ENCODE measurements at places on chromosomes 2 and 18.
A peak's percentile ranks its signal among the peaks of the same experiment; 100 is the strongest.

GRCh38 chr18:41809652-41810051 lies 145.4 kb upstream of the PIK3C3 start:
- DNase-seq, result no peak

- no peak for DNase-seq
Measured at GRCh38 chr2:96146881-96147592, 1.8 kb upstream of the DUSP2 start.

- DNase-seq, result peak; percentile 5
Measured at GRCh38 chr2:48600204-48600813, 17.3 kb upstream of the GTF2A1L start.

DNA sequence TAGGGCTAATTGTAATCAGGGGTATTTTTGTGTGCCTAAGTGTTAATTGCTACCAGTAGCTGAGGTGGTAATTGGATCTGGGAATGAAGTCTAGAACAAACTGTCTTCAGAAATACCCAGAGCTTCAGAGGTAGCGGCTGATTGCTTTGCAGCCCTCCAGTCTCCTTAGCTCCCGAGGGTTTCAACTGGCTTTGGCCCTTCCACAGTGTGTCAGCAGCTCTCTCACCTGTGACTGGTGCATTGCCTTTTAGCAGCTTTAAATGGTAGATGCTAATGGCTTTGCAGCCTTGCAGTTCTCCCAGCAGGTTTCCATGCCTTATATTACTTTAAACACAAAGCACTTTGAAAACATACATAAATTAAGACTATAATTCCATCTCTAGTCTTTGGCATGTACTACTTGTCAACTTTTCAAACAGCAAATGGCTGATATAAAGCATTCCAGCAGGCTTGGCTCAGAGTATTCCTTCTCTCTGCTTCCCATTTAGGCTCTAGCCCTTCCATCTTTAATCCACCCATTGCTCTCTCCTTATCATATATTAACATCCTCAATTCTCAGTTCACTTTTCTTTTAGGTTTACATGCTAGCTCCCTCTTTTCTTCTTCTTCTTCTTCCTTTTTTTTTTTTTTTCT lies 156.4 kb upstream of the GALNT13 start:
- DNase-seq, result no peak

DNA sequence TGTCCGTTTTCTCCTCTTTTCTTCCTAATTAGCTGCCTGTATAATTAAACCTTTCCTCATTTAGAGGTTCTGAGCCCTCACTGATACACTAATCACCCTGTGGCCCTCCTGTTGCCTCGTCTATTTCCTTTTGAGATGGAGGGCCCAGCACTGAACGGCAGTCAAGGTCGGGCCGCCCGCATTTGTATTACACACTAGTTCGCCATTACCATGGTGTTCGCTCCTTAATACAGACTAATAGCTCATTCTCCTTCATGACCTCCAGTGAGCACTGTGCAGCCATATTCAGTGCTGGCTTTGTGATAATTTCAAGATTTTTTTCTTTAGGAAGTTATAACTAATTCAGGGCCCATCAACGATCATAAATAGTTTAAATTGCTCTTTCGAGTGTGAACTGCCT lies 64.1 kb downstream of the SLC4A3 start:
- no peak for DNase-seq

DNA sequence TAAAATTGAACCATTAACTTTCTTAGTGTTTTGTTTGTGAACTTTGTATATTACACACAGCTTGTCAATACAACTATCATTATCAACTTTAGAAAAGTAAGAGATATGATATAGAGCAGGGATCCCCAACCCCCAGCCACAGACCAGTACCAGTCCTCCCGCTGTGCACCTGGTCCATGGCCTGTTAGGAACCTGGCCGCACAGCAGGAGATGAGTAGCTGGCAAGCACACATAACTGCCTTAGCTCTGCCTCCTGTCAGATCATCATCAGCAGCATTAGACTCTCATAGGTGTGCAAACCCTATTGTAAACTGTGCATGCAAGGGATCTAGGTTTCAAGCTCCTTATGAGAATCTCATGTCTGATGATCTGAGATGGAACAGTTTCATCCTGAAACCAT lies 491.0 kb upstream of the NXPH2 start:
- no peak for DNase-seq

- no peak for DNase-seq
Measured at GRCh38 chr18:48392268-48392667, 16.9 kb downstream of the ZBTB7C start.

DNA sequence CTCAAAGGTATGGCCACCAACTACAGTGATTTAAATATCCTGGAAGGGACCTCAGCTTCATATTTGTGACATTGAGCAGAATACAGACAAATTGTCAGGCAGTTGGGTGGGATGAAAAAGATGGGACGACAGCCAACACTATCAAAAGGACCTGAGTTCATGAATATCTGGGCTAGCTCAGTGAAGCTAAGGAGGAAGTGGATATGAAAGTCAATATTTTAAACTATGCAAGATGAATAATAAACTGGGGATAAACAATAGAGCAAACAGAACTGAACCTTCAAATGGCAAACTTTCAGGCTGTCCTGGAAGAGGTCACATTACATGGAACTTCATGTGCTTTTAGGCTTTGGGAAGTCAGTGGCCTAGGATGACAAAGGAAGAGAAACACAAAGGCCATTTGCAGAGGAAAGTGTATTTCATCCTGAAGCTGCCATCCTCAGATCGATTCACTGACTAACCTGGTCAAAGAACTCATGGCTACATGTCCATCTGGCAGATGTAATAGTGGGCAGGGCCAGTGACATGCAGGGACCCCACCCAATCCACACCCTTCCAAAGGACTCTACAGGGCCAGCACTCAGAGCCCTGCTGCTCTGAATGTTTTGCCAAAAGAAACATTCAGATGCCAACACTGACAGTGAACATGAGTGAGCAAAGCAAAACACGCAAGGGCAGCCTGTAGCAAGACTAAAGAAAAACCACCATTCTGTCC lies 175.7 kb downstream of the ETAA1 start:
- DNase-seq, result no peak

DNA sequence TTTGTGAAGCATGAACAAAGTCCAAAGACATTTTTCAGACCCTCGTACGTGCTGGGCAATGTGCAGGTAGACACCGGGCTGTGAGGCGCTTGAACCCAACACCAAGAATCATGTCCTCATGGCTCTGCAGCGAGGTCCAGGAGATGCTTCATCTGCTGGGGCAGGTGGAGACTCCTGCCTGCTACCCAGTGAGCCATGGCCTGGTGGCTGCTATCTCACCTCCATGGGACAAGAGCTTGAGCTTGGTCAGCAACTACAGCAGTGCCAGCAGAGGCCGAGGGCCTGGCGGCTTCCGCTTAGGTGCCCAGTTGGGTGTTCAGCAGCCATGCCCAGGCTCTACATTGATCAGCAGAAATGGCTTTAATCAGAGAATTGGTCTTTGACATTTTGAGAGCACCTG lies 281.0 kb upstream of the HS6ST1 start:
- no peak for DNase-seq

- DNase-seq, result no peak
Measured at GRCh38 chr2:125584732-125585131, 1071.2 kb upstream of the GYPC start.
